Activated T-helper 9 cell treated with anti-CD3 and anti-CD28 coated beads, Interleukin-2, amount 50 U/mL, for 16 hours (primary cell): ENCODE measurements at places on chromosomes 1 and 21.

GRCh38 chr1:1302951-1303509 is 4.7 kb downstream of the ACAP3 start:
- no peak for DNase-seq

GRCh38 chr1:224521904-224522734 is 87.5 kb upstream of the WDR26 start:
- DNase-seq, result no peak

DNA sequence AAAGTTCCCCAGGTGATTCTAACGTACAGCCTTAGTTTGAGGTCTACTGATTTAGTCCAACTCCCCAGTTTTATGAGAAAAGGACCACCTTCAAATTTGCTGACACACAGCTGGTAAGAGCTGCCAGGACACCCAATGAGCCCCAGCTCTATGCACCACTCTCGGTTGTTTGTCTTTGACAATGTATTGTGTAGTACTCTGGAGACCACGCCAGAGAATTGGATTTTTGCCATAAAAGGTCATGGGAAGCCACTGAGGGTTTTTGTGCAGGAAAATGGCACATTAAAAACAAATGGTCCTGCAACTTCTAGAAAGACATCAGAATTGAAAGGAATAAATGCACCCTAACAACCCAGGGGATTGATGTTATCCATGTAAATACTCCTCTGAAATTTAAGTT is 7.1 kb upstream of the IER5 start:
- no peak for DNase-seq

GRCh38 chr21:16176570-16176969 is 446.8 kb downstream of the USP25 start:
- no peak for DNase-seq

DNA sequence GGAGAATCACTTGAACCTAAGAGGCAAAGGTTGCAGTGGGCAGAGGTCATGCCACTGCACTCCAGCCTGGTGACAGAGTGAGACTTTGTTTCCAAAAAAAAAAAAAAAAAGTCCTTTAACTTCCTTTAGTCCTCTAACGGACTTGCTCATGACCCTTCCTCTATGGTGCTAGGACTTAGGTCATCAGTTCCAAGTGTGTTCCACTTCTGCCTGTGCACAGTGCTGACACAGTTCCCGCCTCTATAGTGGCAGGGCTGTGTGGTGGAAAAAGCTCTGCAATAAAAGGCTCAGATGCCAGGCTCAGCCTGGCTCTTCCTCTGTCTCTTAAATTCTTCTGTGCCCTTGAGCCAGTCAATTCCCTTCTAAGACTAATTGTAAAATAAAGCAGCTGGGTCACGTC is 22.0 kb downstream of the CC2D1B start:
- DNase-seq, result no peak

GRCh38 chr1:63679076-63679475 is 85.9 kb downstream of the PGM1 start:
- DNase-seq, result no peak

GRCh38 chr1:63828322-63829044 is 54.7 kb downstream of the ROR1 start:
- DNase-seq, result no peak

DNA sequence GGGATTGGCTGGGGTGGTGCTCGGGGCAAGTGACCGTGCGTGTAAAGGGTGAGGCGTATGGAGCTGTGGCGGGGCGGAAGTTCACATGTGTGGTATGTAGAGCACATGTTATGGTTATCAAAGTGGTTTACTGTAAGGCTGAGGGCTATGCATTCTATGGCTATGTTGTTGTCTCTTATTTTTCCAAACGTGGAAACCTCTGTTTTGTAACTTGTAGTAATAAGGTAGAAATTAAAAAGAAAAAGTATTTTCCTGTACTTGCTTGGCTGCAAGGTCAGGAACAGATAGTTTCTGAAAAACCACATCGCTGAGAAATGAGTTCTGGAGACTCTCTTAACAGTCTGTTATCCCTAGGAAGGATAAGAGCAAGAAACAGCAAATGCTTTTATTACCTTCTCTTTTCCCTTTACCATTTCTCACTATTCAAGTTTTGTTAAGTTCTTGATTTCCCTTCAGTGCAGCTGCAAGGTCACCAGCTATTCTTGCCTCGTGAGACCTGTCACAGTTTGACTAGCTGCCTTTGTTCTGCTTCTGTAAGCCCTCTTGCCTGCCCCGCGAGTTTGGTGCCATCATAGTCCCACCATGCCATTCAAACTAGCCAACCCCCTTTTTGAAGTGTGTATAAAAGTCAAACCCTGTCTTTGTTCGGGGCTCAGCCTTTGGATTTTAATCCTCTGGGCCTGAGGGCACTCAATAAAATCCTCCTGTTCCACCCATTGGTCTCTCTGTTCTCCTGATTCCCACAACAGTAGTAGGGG is 9.5 kb downstream of the RNU1-2 start:
- DNase-seq, result no peak

DNA sequence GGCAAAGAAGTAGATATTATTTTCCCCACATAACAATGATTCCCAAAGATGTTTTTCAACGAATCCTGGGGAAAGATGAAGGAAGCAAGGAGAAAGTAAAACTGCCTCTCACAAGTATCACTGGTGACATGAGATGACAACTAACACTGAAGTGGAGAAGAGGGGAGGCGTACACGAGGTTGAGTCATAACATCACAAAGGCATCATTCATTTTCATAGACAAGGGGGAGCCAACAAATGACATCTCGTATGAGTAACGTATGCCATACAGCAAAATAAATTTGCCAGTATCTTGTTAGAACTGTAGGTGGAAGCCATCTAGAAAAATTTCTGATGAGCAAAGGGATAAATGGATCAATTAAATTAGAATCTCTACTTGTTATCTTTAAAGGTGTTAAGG is 56.6 kb downstream of the ATP1B1 start:
- DNase-seq, result no peak

GRCh38 chr1:10637834-10638558 is 158.4 kb downstream of the CASZ1 start:
- DNase-seq, result no peak

DNA sequence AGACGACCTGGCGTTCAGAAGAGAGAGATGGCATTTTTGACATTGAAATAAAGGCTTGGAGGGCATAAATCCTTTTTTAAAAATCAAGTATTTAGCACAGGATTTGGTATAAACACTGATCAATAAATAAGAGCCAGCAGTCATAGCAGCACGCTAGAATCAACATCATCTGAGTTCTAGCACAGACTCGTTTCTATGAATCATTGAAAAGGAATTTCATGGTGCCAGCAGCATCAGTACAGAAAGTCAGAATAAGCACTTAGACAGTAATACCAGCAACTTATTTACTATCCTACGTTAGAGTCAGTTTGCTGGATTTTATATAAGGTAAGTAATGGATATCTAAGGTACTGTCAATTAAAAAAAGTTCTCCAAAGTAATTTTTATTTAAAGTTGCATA is 119.3 kb downstream of the HLCS start:
- DNase-seq, result no peak

GRCh38 chr1:10796029-10796944 is at the start of gene CASZ1:
Gene CASZ1 (minus strand): TSS chr1:10796646. CDS start chr1:10693889, 102,757 bp downstream.
- no peak for DNase-seq

DNA sequence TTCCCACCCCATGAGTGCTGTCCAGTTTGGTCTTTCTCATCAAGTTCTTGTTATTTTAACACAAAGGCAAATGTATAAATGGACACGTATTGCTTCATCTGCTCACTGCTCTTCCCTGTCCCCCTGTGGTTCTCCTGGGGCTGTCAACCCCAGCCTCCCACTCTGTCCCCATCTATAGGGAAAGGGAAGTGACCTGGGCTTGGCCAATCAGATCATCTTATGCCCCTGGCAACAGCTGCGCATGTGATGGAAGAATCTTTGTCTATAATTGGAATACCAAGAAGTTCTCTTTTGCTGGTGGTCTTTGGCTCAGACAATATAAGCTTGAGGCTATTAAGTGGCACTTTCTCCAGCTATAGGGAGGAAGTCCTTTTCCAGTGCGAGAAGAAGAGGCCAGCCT is 4.7 kb upstream of the CCSAP start:
- no peak for DNase-seq
